Retina (tissue), 1 donor: ENCODE measurements at places on chromosomes 13 and 19.

- no peak for DNase-seq
Observed at GRCh38 chr19:54165222-54165621, 5.7 kb upstream of the LENG1 start.

DNA sequence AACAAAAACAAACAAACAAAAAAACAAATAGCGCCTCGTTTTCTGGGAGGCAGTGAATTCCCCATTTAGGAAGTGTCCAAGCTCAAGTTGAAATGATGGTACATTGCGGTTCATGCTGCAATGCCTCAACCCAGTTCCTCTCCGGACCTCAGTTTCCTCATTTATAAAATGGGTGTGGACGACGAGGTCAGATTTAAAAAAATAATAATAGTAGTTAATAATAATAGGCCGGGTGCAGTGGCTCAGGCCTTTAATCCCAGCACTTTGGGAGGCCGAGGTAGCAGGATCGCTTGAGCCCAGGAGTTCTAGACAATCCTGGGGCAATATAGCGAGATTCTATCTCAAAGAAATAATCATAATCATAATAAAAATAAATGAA is 15.5 kb upstream of the ERCC1 start:
- no peak for DNase-seq

DNA sequence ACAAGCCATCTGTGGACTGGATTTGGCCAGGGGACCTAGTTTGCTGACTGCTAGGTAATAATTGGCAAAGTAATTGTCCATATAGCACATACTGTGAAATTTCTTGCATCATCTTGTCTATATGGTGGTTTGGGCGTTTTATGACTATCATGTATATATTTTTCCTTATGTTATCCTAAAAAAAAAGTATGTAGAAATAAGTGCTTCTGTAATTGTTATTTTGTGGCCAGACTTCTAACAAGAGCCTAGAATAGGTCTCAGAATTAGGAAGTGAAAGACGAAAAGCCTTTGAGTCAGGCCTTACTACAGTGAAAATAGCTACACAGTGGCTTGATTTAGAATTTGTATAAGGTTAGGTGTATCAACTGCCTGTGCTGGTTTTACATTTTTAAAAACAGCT is 4.2 kb downstream of the FNDC3A start:
- no peak for DNase-seq

DNA sequence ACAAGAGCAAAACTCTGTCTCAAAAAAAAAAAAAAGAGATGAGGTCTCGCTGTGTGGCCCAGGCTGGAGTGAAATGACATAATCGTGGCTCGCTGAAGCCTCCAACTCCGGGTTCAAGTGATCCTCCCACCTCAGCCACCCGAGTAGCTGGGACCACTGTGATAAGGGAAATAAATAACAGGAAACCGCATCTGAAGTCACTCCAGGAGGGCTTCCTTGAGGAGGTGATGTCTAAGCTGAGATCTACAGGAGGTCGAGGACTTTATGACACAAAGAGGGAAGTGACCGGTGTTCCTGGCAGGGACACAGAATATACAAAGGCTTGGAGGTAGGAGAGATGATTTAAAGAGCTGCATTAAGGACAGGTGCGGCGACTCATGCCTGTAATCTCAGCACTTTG is 8.9 kb upstream of the NR2F6 start:
- DNase-seq, result no peak

- no peak for DNase-seq
Observed at GRCh38 chr13:84686973-84687372, 804.7 kb upstream of the SLITRK1 start.

DNA sequence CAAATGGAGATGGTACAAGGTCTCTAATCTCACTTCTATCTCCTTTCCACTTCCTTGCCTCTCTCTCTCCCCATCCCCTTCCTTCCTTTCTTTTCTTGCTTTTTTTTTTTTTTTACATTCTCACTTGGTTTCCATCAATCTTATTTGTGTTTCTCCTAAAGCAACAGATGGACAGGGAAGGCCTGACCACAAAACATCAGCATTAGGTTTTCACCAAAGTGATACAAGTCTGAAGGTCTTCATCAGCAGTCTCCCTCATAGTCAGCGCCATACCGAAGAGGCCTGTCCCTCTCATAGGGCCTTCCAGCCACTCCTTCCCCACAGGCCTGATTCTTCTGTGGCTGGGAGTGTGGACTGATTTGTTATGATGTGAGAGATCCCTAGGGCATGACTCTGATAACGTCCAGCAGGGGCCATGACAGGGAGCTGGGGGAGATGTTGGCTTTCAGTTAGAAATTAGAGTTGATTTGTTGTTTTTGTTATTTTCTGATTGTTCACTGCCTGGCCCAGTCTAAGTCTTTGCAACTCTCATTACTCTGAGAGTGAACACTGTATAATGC is 158.7 kb downstream of the SLC7A1 start:
- DNase-seq, result no peak

GRCh38 chr13:41811588-41812021 is 149.3 kb downstream of the VWA8 start:
- no peak for DNase-seq

DNA sequence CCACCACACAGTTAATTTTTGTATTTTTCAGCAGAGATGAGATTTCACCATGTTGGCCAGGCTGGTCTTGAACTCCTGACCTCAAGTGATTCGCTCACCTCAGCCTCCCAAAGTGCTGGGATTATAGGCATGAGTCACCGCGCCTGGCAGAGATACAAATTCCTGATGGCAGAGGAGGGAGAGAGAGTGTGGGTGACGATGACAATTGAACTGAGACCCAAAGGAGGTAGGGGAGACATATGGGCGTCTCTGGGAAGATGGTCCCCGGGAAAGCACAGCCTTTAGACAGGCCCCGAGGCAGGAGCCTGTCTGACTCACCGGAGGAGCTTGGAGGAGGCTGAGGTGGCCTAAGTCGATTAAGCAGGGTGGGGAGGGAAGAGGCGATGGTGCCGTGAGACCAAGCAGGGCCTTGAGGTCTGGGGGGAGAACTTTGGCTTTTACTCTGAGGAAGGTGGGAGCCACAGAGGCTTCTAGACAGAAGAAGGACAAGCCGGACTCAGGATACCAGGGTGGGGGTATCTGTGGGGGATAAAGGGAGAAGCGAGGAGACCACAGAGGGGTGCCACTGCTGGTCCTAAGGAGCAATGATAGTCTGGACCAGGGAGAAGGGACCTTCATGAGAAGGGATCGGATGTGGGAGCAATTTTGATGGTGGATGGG is 38.2 kb downstream of the ARRDC2 start:
- DNase-seq, result no peak

DNA sequence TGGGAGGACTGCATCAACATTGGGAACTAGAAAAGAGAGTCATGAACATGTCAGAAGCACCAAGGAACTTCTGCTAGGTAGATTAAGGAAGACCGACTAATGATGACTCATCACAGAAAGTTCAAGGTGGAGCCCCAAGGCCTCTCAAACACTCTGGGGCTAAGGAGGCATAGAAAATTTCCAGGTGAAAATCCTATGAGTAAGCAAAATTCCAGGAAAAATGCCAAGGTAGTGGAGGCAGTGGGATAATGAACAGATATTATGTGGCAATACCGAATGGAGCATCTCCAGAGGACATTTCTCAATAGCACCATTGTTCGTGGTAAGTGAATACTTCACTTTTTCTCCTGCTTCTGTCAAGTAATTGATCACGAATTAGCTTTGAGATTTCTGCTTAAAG is 336.5 kb downstream of the MZT1 start:
- no peak for DNase-seq

- DNase-seq, result no peak
Observed at GRCh38 chr13:50357586-50358118, 342.4 kb downstream of the KCNRG start.

DNA sequence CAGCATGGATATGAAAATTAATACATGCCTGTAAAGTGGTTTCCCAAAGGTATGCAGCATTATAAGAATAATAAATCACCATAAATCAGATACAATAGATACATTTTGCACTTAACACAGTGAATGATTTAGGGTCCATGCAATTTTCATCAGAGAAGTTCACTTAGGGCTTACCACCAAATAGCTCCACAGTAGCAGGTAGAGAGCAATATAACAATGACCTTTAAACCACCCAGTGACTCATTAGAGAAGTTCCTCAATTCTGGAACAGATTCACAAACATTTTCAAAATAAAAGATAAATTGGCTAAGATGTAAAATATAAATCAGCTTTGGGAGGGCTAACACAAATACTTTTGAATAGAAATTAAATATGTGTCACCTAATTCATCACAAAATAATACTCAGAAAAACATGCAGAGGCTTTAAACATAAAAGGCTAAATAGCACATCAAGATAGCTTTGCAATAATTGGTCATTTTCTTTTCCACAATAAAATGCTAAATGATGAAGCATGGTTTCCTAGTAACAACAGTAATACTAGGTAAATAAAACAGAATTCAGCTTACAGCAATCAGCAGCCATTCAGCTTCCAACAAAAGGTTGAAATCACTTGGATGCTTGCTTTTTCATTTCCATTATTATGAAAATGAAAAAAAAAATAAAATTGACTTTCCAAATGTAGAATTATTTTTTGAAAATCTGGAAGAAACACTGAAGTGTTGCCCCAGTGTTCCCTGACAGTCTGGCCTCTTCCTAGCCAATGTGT is 84.3 kb upstream of the NBEA start:
- no peak for DNase-seq

- DNase-seq, result no peak
Observed at GRCh38 chr19:48392860-48393558, 459 bp upstream of the GRIN2D start.

- no peak for DNase-seq
Observed at GRCh38 chr13:32248801-32249200, 66.4 kb downstream of the ZAR1L start.

DNA sequence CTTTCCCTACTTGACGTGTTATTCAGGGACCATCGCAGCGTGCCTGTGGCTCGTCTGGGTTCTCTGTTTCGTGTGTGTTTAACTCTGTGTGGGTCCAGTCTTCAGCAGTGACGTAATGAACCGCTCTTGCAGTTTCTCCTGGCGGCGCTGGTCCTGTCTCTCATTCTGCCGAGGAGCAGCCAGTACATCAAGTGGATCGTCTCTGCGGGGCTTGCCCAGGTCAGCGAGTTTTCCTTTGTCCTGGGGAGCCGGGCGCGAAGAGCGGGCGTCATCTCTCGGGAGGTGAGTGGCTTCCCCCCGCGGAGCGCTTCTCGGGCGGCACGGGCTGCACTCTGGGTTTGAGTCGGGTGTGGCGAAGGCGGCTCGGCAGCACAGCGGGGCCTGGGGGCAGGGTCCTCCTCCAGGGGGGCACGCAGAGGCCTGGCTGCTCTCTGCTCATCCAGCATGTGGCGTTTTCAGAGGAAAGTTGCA is 36.3 kb upstream of the TFDP1 start:
- DNase-seq, result peak; percentile 83

GRCh38 chr13:36919833-36920615 is at the start of gene SMAD9:
TSS of gene SMAD9 (minus strand) at chr13:36920238. CDS start at chr13:36879689, 40,549 bp downstream.
- DNase-seq, result peak; percentile 41

GRCh38 chr13:74194846-74195245 is 60.6 kb upstream of the KLF12 start:
- no peak for DNase-seq

GRCh38 chr13:30126903-30127428 is 180.4 kb downstream of the KATNAL1 start:
- DNase-seq, result no peak

DNA sequence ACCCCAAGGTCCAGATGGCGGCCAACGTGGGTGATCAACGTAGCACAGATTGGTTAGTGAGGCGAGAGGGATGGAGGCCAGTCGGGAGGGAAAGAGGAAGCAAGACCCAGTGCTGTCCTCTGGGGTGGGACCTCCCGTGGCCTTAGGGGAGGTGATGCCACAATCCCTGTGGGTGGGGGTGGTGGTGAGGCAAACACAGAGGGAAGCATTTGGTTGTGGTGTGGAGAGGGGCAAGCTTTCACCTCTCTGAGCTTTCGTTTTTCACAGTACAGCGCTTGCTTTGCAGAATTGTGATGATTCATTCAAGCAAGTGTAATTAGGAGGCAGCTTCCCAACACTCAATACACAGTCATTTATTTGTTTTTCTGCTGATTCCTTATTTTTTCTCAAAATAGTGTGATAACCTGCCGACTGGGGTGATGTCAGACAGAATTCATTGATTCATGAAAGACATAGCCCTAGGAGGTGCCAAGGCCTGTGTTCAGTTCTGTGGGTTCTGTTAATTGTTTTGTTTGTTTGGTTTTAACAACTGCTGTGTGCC is 2.4 kb downstream of the LENG8 start:
- no peak for DNase-seq

GRCh38 chr13:26604784-26605545 is 47.5 kb downstream of the WASF3 start:
- no peak for DNase-seq

GRCh38 chr13:43545317-43545874 is 241.4 kb downstream of the ENOX1 start:
- DNase-seq, result no peak

- DNase-seq, result no peak
Observed at GRCh38 chr13:31452525-31452924, 252.8 kb downstream of the B3GLCT start.

GRCh38 chr13:20582026-20582425 is 15.1 kb downstream of the IFT88 start:
- DNase-seq, result no peak

GRCh38 chr19:57016076-57016475 is 103.7 kb upstream of the USP29 start:
- DNase-seq, result no peak

GRCh38 chr19:19711306-19711933 is 21.5 kb downstream of the ZNF14 start:
- DNase-seq, result no peak

GRCh38 chr19:12494260-12494860 is 9.7 kb upstream of the ZNF709 start:
- DNase-seq, result no peak

GRCh38 chr13:81487151-81487550 is 1146.2 kb upstream of the SPRY2 start:
- DNase-seq, result no peak

DNA sequence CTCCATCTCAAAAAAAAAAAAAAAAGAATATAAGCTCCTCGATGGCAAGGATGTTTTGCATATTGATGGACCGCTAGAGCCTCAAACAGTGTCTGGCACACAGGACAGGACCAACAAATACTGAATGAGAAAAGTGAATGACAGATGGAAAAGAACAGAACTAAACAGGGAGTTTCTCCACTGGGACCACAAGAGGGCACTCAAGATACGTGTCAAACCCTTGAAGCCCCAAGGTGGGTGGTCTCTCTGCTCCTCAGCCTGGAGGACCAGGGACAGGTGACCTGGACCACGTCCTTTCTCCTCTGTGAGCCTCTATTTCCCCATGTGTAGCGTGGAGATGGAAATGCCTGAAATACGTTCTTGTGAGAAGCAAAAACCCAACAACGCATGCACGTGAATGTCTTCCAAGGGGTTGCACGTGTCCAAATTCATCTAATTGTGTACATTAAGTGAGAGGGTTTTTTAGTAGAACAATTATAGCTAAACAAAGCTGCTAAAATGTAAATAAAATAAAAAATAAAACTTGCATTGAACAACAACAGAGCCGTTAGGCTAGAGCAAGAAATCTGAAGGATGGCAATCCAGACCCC is 5.7 kb upstream of the CDC42EP5 start:
- DNase-seq, result peak; percentile 64
